ENCODE measurements at places on chromosomes 3 and 15.

DNA sequence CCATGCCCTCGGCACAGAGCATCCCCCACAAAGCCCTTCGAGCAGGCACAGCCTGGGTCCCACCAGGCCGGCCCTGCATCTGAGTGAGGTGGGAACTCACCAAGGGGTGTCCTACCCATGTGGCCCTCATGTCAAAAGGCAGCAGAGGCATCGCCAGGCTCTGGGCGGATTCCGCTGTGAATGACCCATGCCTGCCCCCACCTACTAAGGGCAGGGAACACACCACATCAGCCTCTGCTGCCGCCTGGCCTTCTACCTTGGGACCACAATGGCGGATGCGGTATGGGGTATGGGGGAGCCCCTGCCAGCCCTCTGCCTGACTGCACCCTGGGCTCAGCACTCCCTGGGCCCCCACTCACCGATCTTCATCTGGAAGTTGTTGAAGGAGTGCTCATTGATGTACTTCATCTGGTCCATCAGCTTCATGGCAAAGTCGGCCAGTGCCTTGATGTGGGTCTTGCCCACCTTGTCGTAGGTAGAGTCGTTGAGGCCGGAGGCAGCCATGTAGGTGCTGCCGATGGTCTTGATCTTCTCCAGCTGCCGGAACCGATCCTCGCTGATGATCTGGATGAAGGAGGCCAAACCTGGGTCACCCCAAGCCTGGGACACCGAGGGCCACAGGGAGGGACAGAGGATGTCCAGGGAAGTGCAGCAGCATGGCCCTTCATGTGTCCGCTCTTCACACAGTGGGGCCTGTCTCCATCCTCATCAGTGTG is 87.8 kb downstream of the SEC22A start:
- no peak for DNase-seq

DNA sequence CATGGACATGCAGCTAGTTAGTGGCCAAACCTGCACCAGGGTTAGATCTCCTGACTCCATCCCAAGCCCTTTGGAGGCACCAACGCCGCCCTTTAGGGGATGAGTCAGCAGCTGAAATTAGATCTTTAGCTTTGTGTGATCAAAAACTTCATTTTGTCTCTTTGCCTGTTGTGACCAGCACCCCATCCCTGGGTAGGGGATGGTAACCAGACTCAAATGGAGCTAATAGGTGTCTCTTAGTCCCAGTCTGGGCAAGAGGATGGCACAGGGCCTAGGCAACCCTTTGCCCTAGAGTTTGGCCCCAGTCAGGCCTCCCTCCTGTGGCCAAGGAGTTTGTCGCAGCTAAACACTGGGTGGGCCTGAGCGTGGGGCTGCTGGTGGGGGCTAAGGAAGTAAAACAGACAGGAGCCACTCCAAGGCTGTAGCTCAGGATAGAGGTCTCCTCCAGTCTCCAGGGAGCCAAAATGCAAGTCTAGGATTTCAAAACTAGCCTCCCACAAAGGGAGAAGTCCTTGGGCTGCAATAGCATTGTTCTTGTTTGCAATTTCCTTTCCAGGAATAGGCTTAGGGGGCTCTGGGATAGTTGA is 105.1 kb downstream of the CPN2 start:
- DNase-seq = no peak

GRCh38 chr15:64452988-64453688 is 7.2 kb upstream of the ZNF609 start:
- DNase-seq = no peak

DNA sequence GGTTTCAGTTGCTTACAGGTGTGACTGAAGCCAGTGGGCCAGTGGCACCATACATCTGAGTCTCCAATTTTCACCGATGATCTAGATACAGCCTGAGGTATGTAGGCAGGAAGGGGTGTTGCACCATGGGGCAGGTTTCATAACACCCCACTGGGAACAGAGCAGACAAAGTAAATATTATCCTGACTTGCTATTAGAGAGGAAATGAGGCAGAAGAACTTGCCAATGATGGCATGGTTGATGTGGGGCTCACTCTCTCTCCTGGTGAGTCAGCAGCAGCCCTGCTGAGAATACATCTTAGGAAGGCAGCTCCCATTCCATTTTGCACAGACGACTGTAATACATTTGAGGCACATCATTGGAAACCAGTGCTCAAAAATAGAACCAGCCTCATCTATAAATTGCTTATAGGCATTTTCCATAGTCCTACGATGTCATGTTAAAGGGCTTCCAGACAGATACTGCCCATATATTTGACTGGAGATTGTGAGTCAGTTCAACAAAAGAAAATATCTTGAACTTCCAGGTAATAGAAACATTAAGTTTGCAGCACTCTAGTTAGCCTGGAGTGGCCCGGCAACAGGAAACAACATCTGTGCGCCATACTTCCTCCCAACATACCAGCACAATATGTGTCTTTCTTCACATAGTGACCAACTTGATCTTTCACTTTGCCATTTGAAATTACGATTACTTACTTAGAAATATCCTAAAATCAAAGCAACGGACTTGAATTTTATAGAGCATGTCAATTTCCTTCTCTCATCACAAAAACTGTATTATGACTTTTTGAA is 175.5 kb downstream of the NECTIN3 start:
- DNase-seq = no peak

- no peak for DNase-seq
Measured at GRCh38 chr3:178480795-178481194, 55.4 kb upstream of the KCNMB2 start.

GRCh38 chr3:24496529-24497482 is 2.2 kb upstream of the THRB start:
- DNase-seq = no peak
